CD4-positive, alpha-beta T cell treated with Interleukin-12 subunit alpha and Interleukin-12 subunit beta, for 1 hour (primary cell): ENCODE measurements at places on chromosomes 1 and 21.

DNA sequence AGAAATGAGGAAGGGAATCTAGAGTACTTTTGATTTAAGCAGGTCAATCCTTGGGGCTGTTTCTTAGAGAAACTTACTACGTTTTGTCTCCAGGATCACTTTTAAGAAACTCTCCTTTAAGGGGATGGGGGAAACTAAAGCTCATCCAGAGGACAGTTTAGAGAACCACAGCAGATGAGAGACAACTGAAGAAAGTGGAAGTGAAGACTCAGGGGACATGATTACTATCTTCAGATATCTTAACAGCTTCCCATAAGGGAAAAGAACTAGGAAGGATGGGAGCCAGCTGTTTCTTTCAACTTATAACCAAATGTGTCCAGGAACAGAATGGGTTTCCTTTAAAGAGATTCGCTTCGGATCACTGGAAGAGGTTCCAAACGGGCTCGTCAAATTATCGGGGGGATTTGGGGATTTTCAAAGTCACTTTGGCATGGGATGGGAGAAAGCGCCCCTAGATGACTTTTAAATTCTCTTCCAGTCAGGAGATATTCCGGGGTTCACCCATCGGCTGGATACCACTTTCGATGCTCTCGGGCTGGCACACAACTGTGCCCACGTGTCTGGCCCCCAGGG is 1.2 kb downstream of the SCMH1 start:
- DNase-seq, result peak; percentile 9

DNA sequence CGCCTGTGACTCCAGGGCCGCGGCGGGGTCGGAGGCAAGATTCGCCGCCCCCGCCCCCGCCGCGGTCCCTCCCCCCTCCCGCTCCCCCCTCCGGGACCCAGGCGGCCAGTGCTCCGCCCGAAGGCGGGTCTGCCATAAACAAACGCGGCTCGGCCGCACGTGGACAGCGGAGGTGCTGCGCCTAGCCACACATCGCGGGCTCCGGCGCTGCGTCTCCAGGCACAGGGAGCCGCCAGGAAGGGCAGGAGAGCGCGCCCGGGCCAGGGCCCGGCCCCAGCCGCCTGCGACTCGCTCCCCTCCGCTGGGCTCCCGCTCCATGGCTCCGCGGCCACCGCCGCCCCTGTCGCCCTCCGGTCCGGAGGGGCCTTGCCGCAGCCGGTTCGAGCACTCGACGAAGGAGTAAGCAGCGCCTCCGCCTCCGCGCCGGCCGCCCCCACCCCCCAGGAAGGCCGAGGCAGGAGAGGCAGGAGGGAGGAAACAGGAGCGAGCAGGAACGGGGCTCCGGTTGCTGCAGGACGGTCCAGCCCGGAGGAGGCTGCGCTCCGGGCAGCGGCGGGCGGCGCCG is at the start of gene SIM2:
Gene SIM2 (plus strand): TSS at position 135 of the 565 bp plus-strand sequence. CDS start 632 bp downstream, outside the sequence.
- no peak for DNase-seq

- peak; percentile 12 for DNase-seq
These were observed 68.7 kb downstream of the HIVEP3 start for GRCh38 chr1:41850029-41850428.

DNA sequence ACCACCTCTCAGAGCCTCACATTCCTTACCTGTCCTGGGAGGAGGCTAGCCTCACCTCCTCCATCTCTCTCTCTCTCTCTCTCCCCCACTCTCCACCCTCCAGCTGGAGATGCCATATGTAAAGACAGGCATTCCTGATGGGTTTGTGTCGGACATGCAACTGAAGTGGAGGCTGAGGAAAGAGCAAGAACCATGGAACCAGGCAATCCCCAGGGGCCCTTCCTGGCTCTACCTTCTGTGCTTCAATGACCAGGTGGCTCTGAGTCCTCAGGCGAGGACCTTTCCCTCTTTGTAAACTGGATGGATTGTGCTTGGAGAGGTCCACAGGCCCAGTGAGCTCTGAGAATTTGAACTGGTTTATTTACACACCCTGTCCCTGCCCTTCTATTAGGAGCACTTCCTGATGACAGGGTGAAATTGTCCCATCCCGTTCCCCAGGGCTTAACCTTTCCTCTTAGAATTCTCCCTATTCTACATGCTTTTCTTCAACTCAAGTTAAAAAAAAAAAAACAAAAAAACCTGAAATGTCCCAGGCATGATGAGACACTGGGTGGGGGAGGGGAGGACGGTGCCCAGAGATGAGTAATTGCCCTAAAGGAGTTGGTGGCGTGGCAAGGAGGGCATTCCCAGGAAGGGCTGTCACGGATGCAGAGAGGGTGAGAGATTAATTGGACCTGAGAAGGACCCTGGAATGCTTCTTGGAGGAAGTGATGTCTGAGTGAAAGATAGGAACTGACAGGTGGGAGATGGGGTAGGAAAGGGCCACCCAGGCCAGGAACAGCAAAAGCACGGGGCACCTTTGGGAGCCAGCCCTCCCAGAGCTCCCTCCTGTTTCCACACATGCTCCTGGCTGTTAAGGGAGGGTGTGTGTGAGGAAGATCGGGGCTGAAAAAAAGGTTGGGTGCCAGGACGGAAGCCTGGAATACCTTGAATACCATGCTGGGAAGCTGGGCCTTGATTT is 50.2 kb upstream of the WASF2 start:
- DNase-seq, result no peak

- no peak for DNase-seq
These were observed 108.8 kb downstream of the ITSN1 start for GRCh38 chr21:33751120-33751519.

DNA sequence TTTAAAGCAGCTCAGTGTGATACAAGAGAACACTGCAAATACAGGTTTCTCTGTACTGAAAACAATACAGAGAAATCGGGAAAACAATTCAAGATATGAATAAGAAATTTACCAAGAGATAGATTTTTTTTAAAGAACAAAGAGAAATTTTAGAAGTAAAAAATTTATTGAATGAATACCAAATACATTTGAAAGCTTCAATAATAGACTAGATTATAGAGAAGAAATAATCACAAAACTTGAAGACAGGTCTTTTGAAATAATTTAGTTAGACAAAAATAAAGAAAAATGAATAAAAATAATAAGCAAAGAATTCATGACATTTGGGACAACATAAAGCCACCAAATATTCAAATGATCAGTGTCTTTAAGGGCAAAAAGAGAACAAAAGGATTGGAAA is 13.6 kb upstream of the FMO4 start:
- no peak for DNase-seq

GRCh38 chr1:62572476-62572875 is 24.8 kb upstream of the ANGPTL3 start:
- DNase-seq, result no peak

DNA sequence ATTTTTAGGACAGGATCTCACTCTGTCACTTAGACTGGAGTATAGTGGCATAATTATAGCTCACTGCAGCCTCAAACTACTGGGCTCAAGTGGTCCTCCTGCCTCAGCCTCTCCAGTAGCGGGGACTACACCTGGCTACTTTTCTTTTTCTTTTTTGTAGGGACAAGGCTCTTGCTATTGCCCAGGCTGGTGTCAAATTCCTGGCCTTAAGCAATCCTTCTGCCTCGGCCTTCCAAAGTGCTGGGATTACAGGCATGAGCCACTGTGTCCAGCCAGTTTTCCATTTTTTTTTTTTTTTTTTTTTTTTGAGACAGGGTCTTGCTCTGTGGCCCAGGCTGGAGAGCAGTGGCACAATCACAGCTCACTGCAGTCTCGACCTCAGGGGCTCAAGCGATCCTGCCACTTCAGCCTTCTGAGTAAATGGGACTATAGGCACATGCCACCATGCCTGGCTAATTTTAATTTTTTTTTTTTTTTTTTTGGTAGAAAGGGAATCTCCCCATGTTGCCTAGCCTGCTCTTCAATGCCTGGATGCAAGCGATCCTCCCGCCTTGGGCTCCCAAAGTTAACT is 20.6 kb upstream of the CEP85 start:
- no peak for DNase-seq

- DNase-seq, result no peak
These were observed 487 bp downstream of the HJV start for GRCh38 chr1:146021050-146021445.

DNA sequence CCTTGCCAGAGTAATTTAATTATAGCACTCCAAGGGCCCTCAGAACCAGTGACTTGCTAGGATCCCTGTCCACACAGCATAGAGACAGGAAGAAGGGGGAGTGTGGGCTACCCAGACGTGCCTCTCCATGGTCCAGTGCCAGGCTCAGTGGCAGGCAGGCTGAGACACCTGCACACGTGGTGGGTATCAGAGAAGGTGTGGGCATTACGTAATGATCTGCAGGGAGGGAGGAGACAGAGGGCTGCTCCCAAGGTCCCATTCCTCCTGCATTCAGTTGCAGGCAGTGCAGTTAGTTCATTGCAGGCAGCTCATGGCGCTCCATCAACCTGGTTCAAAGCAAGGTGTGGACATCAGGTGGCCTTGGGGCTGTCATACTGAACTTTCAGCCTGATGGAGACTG is 49.9 kb downstream of the C8B start:
- DNase-seq, result no peak

DNA sequence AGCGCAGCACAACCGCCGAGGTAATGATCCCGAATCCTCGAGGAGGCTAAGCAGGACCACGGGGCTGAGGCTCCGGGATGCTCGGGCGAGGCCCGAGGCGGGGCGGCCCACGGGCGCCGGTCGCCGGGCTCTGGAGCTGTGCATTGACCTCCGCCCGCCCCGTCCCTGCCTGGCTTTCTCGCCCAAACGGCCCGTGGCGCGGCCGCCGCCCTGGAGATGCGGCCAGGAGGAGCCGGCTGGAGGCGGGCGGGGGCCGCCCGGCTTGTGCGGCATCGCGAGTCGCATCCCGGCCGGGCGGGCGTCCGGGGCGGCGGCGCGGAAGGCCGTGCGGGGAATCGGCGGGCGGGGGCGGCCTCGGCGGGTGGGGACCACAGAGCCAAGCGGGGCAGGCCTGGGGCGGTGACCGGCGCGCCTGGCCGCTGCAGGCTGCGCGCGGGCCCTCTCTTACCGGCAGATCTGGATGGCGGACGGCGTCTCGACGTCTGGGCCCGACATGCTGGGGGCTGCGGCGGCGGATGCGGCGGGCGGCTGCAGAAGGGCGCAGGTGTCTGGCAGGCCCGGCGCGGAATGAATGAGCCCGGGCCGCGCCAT is 663 bp downstream of the ACOT7 start:
- DNase-seq, result no peak

DNA sequence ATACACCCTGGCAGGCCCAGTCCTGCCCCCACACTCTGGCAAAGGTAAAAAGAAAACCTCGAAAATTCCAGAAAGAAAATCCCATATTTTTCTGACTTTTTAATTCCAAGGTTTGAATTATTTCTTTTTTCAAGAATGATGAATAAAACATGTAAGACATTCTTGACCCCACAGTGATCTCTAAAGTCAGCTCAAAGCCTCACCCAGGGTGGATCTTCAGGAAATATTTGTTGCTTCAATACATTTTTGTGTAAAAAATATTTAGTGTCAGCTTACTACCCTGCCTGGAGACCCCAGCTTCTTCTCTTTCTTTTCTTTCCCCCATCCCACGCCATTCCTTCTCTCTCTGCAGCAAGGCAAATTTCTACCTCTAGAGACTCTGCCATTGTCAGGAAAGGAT is 7.0 kb upstream of the NT5C1A start:
- DNase-seq, result no peak

GRCh38 chr1:71228241-71228640 is 147.4 kb upstream of the ZRANB2 start:
- no peak for DNase-seq

DNA sequence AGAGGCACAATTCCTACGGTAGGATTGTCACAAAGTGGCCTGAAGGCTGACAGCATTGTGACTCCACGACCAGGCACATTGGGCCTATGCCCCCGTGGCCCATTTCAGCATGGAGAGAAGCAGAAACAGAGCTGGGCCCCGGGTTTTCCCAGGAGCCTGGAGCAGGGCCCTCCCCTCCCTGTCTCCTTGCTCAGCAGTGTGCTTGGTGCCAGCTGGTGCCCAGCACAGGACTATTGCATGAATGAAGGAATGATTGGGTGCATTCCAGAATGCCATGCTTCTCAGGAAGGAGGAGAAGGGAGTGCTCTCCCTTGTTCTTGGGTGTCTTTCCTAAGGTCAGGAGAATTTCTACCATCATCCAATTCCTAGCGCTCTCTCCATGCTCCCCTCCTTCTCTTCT is 33.7 kb downstream of the IER5 start:
- DNase-seq, result no peak

- no peak for DNase-seq
These were observed 2.6 kb upstream of the CFAP45 start for GRCh38 chr1:159902541-159902940.

- no peak for DNase-seq
These were observed 50.2 kb upstream of the SSBP3 start for GRCh38 chr1:54456361-54456760.

GRCh38 chr1:53371851-53372250 is 44.0 kb upstream of the LRP8 start:
- DNase-seq, result no peak

DNA sequence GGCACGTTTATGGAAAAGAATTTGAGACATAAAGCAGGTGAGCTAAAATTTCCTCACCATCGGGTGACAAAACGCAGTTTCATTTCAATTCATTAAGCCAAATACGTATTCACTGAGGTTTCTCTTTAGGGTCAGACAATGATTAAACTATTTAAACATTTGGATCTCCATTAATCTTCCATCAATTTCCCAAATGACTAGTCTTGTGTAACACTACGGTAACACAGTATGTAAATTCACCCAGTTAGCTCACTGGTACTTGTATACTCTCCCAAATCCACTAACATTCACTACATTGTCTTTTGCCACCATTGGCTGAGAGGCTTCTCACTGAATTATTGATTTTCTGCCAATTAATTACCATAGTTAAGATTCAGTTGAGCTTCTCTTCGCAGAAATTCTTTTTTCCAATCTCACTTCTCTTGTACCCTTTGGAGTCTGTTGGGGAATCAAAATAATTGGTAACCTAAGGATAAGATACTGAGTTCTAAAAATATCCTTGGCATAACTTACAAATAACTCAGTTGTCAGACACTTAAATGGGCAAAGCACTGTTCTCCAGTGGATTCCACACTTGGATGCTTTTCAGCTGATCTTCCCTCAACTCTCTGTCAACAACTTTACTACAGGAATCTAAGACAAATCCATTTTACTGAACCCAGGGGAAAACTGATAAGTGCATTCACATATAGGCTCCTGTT is 40.7 kb downstream of the SIPA1L2 start:
- DNase-seq, result no peak

DNA sequence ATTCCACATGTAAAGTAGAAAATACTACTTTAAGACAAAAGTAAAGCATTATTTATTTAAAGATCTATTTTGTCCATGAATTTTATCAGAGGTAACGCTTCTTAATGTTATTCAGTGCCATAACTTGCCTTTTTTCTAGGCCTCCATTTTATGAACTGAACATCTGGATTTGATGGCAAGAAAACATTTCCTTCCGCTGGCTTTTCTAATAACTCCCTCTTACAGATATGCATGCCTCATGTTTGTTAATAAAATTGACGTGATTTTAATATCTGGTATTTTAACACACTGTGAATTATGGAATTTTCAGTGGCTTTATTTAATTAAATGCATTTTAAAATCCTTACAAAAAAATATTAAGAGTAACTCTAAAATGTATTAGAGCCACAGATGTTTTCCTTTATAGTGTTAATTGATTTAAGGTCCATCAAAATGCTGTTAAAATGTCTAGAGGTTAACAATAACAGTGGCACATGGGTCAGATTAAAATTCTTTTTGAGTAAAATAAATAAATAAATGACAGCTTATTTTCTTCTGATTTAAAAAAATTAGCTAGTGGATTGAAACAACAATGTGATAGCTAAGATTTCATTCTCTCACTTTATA is 15.1 kb downstream of the PTPRC start:
- no peak for DNase-seq
